ENCODE measurements at places on chromosomes 7 and 10.
A peak's percentile ranks its signal among the peaks of the same experiment; 100 is the strongest.

GRCh38 chr10:119449760-119450461, 92.6 kb downstream of the RGS10 start:
- DNase-seq, result peak; percentile 90

- no peak for DNase-seq
Observed at GRCh38 chr10:78207216-78207615, 173.6 kb downstream of the RPS24 start.

DNA sequence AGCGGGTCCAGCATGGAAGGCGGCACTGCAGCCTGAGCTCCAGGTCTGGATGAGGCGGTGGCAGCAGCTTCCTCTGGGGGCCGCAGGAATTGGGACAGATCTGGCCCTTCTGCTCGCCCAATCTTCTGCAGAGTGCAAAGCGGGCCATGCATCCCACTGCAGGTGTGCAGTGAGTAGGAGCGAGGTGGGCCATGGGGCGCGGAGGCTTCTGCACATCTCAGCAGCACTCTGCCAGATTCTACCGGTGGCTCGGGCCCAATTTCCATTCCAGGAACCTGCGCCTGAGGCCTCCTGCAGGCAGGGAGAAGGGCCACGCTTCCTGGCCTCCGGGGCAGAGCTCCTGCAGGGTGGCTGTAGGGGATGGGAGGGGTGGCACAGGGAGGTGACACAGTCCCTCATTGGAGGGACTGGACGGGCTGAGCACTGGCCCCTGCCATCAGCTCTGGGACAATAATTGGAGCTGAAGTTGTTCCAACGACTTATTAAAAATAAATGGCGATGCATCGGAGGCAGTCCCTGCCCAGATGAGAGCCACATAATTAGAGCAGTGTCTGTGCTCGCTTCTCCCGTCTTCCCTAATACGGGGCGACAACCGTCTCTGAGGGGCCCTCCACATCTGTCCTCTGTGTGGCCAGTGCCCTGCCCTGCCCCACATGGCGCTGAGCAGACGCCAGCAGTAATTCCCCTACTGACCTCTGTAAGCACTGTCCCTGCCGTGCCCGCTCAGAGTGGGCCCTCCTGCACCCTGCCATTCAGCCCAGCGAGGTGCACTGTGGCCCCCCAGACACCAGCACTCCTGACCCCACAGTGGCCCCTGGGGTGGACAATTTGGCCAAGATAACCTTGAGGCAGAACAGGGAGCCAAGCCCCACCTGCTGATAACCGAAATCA, 197.5 kb downstream of the ELFN1 start:
- DNase-seq, result no peak

GRCh38 chr7:33183504-33183903, 54.1 kb downstream of the BBS9 start:
- DNase-seq, result no peak

DNA sequence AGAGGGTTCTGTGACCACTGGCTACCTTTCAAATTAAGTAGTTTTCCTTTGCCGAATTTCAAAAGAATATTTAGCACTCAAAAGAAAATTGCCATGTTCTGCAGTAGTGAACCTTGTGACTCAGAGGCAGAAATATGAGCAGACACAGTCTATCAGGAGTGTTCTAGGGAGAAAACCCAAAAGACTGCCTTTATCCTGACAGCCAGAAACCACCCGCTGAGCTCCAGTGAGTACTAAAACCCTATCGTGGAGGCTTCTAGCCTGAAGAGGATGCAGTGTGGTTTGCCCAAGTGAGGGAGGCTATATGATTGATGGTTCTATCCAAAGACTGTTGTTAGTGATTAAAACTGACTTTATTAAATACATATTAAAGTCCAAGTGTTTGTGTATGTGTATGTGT, 21.9 kb downstream of the CHRM2 start:
- DNase-seq, result no peak
